Psoas muscle (tissue), 8 donors: ENCODE measurements at places on chromosomes 1 and 21. TPM values are rescaled to one million over a fixed set of nuclear protein-coding genes. Genes with fewer than 3 reads are reported as not detected.
A peak's percentile ranks its signal among the peaks of the same experiment; 100 is the strongest.

- DNase-seq = no peak
Measured at GRCh38 chr1:20401405-20402010, 84.5 kb downstream of the CAMK2N1 start.

- no peak for DNase-seq
Measured at GRCh38 chr1:11720525-11720924, 15.4 kb upstream of the AGTRAP start.

DNA sequence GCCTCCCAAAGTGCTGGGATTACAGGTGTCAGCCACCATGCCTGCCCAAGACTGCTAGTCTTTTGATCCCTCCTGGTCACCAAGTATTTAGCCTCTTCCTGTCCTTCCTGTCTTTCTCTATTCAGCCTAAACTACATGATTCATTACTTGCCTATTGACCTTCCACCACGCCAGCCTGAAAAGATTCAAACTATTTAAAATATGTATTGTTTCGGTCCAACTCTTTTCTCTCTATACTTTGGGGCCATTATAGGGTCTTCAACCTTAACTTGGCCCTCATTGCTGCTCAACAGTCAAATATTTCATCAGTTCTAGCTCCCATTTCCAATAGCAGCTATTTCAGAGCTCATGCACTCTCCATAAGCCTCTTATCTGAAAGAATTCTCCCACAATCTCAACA, 153.0 kb downstream of the TNFSF18 start:
- DNase-seq = no peak

- DNase-seq = no peak
Measured at GRCh38 chr1:54158071-54158470, 5.3 kb upstream of the CDCP2 start.

GRCh38 chr1:86194491-86195034, 38.0 kb upstream of the COL24A1 start:
- DNase-seq = no peak

- no peak for DNase-seq
Measured at GRCh38 chr1:194078765-194079164, 892.4 kb upstream of the B3GALT2 start.

The NBPF11 gene
- 2.5 TPM for total RNA-seq

GRCh38 chr1:40786171-40786994, 2.8 kb downstream of the KCNQ4 start:
- DNase-seq = peak; percentile 51

DNA sequence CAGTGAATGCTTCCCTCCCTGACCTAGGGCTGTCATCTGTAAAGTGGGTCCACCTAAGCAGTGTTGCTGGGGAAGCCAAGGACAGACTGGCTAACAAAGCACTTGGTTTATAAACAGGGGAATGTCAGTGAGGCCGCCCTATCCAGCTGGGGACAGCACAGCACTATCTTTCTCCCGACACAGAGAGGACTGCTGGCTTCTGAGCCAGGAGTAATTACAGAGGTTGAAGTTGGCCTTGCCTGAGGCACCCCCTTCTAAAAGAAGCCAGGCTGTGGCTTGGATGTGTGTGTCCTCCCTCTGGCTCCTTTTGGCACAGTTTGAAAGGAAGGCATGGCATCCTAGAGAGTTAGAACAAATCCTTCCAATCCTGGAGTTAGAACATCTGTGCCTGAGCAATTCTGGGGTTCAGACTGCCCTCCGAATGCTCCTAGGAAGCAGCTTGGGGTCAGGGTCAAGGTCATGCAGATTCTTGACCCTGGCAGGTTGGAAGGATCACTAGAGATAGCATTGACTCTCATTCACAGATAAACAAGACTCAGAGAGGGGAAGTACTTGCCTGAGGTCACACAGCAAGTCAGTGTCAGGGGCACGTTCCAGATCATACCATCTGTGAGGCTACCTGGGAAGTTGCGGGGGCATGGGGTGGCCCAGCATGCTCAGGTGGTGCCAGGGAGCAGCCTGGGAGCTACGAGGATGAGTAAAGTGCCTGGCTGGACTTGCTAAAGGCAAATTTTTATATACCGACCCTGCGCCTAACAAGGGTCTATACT, 1.3 kb upstream of the LDLRAP1 start:
- DNase-seq = no peak

The CYP4A11 gene
- total RNA-seq = not detected

GRCh38 chr1:27603309-27603680, 649 bp downstream of the AHDC1 start:
- DNase-seq = peak; percentile 79

- peak; percentile 81 for DNase-seq
Measured at GRCh38 chr1:229410692-229411433, 23.0 kb downstream of the ACTA1 start.

DNA sequence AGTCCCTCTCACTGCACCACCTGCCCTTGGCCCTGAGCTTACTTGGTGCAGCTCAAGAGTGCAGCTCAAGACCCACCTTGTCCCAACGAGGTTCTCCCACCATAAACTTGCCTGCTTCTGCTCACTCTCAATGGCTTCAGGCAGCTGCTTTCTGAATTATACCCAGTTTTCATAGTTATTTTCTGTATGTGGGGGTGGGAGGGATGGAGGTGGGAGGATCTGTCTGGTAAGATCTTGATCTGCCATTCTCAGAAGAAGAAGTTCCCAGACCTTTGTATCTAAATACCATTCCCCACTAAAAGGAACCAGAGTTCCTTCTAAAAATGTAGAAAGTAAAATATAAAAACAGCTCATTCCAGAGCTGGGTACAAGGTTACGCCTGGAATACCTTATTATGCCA, 111.5 kb downstream of the SIM2 start:
- DNase-seq = no peak

- DNase-seq = no peak
Measured at GRCh38 chr21:28142697-28143096, 850.0 kb downstream of the LTN1 start.

GRCh38 chr1:178057912-178058534, 35.9 kb upstream of the RASAL2 start:
- DNase-seq = peak; percentile 73

The RBP7 gene
- total RNA-seq = 0.89 TPM

The DIO1 gene
- total RNA-seq = not detected
